ENCODE measurements at places on chromosomes 2 and 18.

DNA sequence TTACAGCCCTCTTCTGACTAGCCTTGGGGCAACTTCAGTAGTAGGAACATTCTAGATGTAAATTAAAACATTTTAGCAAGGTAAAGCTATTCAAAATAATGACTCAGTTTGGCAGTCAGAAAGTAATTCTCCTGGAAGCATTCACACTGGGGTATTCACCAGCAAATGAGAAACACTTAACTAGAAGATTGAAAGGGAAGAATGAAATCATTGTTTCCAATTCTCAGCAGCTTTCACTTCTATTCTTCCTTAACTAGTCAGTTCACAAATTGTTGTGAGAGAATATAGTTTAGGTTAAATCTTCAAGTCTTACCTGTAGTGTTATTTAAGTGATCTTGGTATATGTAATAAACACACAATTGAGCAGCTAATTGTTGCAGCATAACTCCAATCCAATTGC lies 1135.6 kb upstream of the FAM98A start:
- no peak for DNase-seq

- DNase-seq, result no peak
Observed at GRCh38 chr2:44793322-44793870, 148.1 kb upstream of the SIX3 start.

GRCh38 chr2:137367361-137367760 lies 596.9 kb upstream of the HNMT start:
- DNase-seq, result no peak

- no peak for DNase-seq
Observed at GRCh38 chr2:8487461-8487932, 194.4 kb upstream of the ID2 start.

DNA sequence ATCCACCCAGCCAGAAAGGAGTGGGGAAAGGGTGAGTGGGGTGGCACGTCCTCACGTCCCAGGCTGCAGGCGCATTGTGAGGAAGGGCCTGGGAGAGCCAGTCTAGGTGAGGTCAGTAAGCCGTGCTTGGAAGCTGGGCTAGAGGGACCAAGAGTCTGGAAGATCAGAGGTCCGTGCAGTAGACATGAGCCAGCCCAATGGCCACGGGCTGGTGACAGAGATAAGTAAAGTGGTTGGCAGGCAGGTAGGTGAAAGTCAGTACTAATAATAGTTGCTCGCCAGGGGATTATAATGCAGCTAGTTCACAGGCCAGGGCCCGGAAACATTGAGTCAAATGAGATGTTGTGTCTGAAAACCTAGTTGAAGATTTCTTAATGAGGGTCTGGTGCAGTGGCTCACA lies 133.2 kb downstream of the GBX2 start:
- DNase-seq, result no peak

DNA sequence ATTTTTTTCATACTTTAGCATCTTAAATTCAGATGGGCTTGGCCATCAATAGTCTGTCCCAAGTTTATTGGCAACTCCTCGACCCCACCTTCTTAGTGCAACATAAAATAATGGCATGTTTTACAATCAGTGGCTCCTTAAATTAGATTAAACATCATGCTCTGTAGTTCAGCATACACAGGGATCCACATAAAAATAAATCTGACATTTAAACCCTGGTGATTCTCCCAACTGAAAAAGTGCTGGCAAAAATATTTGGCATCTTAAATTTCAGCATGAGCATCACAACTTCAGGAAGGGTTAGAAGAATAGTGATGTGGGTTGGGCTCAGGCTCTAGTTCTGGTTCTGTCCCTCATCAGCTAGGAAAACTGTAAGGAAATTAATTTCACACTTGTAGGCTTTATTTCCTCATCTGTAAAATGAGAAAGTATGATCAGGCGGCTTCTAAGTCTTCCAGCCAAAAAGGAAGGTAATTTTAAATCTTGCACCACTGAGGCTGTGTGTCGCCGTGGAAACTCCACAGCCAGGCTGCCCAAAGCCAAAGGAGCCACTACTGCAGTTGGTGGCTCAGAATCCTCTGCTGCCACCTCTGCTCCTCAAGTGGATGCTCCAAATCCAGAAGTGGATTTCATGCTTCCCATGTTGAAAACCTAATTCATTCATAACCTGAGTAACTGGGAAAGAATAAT lies 17.6 kb upstream of the EPG5 start:
- DNase-seq, result no peak

DNA sequence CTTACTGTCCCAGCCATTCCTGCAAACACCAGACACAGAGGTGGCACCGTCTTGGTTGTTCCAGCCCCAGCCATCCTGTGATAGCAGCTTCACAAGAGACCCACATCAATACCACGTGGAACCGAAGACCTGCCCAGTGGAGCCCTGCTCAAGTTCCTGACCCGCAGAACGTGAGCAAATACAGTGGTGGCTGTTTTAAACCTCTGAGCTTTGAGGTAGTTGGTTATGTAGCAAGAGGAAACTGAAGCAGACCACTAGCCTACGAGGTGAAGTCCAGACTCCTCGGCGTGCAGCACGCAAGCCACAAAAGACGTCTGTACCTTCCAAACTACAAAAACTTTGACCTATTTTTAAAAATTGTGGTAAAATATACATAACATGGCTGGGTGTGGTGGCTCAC lies 96.1 kb upstream of the ODC1 start:
- DNase-seq, result peak; percentile 16

GRCh38 chr2:96873651-96874096 lies 3.8 kb upstream of the SEMA4C start:
- DNase-seq, result no peak

- no peak for DNase-seq
Observed at GRCh38 chr2:54392555-54393324, 63.4 kb upstream of the SPTBN1 start.

All from activated CD4-positive, alpha-beta T cell treated with anti-CD3 and anti-CD28 coated beads, Interleukin-2, amount 50 U/mL, for 1 hour (primary cell).